NCI-H446 (cell line): ENCODE measurements at places on chromosomes 16 and 17.
A peak's percentile ranks its signal among the peaks of the same experiment; 100 is the strongest.

DNA sequence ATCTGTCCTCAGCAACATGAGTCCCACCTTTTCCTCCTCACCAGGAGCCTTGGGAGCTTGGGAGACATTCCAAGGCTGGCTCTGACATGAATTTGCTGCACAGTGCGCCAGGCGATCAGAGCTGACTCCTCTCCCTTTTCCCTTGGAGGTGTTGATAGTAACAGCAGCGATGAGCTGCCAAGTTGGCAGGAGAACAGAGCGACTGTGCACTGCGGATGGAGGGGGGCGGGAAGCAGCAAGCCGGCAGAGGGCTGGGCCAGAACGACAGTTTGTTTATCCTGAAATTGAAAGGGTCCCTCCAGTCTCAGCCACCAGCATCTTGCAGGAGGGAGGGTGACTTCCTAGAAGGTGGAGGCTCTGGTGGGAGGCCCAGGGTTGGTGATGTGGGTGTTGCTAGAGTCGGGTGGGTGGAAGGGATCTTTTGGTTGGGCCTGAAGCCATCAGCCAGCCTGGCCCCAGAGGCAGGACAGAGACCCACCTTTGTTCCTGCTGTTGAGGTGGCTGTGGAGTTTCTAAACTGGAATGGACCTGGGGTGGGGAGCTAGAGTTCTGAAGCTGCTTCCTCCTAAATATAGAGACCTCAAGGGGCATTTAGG is 22.5 kb upstream of the DYNLL2 start:
- peak; percentile 42 for DNase-seq

DNA sequence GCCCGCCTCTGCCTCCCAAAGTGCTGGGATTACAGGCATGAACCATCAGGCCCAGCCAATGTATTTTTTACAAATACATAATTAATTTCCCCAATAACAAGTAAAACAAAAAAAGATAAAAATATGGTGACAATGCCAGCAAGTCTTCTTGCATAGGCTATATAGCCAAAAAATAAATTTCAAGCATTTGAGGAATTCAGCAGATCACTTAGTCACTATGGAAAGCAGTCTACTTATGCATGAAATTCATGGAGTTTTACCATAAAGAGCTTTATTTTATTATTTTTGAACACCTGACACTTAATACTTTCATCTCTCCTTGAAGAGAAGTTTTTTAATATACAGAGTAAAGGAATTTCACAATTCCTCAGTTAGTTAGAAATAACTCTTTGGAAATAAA is 56.4 kb downstream of the BRIP1 start:
- no peak for DNase-seq

DNA sequence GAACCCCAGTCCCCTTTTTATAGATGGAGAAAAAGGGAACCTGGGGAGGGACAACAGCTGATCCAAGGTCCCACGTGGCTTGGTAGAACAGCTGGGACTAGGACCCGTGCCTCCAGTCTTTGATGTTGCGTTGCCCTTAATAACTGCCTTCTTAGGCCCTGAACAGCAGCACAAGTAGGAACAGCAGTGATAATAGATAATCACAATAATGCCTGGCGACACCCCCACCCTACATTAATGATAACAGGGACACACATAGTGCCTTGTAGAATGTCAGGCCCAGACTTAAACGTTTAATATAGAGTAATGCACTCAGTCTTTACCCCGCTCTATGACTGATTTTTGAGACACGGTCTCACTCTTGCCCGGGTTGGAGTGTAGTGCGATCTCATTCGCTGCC is 96.4 kb downstream of the ABCC6 start:
- no peak for DNase-seq

GRCh38 chr17:71936977-71937376 is 183.8 kb upstream of the SOX9 start:
- no peak for DNase-seq

- no peak for DNase-seq
These were observed 276.6 kb upstream of the EEF2KMT start for GRCh38 chr16:5374184-5374583.

DNA sequence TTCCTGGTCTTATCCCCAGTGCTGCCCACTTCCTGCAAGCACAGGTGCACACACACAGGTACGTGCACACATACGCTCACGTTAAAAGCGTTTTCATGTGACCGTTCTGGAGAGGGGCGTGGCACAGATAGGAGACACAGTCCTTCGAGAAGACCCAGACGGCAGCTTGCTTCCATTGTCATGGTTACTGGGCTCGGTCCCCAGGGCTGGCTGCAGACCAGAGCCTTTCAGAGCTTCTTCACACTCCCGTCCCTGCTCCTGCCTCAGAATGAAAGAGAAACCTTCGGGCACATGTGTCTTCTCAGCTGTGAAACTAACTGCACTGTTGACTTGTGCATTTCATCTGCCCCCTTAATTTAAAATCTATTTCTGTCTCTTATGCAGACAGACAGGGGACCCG is 154.2 kb downstream of the PITPNC1 start:
- DNase-seq = peak; percentile 78

DNA sequence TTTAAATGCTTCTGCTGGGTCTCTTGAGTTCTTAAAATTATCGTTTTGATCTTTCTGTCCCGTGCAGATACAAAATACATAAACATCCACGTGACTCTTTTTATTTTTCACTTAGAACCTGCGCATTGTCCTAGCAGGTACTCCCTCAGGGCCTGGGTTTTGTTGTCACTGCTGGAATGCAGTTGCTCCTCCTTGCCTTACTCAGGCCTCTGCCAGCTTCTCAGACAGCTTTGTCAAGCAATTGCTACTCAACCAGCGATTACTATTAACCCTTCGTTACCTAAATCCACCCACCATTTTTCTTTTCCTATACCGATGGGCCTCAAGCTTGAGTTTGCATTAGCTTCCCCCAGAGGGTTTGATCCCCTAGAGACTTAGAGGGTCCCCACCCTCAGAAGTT is 405.9 kb upstream of the RBFOX1 start:
- no peak for DNase-seq
